ENCODE measurements at places on chromosomes 5 and 9. TPM values are rescaled to one million over a fixed set of nuclear protein-coding genes. Genes with fewer than 3 reads are reported as not detected.

Gene CDX1
- total RNA-seq: 0.65 TPM

Gene LTC4S
- 1.5 TPM for total RNA-seq

Gene GGTA1
- 0.18 TPM for total RNA-seq

Gene ARSI
- total RNA-seq: 2.1 TPM

Gene SLC6A3
- total RNA-seq: not detected

Gene TAF11L12
- total RNA-seq: not detected
